Left cardiac atrium (tissue), 4 donors: ENCODE measurements at places on chromosomes 2 and 18. TPM values are rescaled to one million over a fixed set of nuclear protein-coding genes. Genes with fewer than 3 reads are reported as not detected.

GRCh38 chr2:72745679-72746368 is 80.0 kb downstream of the EXOC6B start:
- DNase-seq = no peak

GRCh38 chr2:37287966-37288365 is 36.7 kb downstream of the PRKD3 start:
- no peak for DNase-seq

DNA sequence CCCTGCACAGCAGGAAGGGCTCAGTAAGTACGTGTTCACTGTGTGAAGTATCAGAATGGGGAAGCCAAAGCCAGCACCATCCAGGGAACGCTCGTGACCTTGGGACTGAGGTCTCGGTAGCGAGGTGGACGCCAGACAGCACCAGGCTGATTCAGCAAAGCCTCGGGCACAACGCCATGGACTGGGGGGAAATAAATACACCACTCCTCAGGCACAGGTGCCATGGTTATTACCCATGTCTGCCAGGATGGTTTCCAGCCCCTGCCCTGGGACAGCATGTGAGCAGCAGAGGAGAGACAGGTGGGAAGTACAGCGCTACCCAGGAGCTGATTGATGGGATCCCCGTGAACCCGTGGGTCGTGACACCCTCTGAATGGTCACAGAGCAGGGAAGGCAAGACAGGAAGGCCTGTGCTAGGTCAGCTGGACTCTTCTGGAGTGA is 53.0 kb downstream of the REEP1 start:
- DNase-seq = peak; percentile 67

GRCh38 chr2:24915796-24916195 is 4.2 kb downstream of the ADCY3 start:
- DNase-seq = no peak

DNA sequence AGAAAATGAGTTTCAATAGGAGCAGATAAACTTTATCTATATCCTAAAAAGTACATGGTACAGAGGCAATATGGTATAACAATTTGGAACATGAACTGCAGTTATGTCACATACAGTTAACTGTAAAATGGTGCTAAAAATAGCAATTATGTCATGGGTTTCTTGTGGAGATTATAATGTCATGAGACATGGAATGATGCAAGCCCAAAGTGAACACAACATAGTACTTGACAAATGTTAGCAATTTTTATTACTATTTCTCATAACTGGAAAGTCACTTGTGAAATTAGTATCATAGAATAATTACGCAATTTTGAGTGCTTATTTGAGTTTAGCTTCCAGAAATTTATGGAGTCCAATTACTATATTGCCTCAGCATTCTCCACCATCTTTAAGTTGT is 1263.4 kb downstream of the DSC3 start:
- no peak for DNase-seq

GRCh38 chr2:118148133-118148532 is 59.9 kb downstream of the INSIG2 start:
- DNase-seq = no peak

- no peak for DNase-seq
Observed at GRCh38 chr2:142222715-142223114, 91.9 kb upstream of the LRP1B start.

- DNase-seq = peak; percentile 81
Observed at GRCh38 chr18:13221869-13222855, 3.6 kb downstream of the LDLRAD4 start.

DNA sequence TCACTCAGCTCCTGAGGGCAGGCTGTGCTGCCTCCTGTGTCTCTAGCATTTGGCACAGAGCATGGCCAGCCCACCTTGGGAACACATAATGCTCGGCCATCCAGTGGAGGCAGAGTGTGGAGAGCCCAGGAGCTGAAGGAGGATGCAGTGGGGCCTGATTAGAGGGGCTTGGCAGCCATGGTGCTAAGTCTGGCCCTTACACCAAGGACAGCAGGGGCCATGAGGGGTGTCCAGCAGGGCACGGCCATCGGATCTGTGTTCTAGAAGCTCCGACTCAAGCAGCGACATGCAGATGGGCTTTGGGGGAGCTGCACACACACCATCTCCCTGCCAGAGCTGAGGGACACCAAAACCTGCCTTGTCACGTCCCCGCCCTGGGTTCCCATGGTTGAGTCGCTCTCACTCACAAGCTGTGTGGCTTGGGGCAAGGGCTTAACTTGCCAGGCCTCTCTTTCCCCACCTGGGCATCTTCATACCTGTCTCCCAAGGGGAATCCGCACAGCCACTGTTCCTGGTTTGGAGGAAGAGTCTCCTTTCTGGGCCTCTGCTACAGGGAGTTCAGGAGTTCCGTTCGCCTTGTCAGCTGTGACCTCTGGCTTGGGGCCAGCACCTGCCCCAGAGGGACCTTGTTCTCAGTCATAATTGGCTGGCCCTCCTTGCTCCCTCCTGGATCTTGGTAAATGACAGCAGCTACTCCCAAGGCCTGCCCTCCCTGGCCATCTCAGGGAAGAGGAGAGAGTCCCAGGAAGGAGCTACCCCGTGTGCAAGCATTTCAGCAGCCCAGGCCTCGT is 1.3 kb upstream of the TOGARAM2 start:
- no peak for DNase-seq

- DNase-seq = no peak
Observed at GRCh38 chr18:74316257-74317170, 875 bp downstream of the C18orf63 start.

Gene SCYGR4
- not detected for total RNA-seq

Gene LBH
- total RNA-seq = 14.6 TPM

Gene INPP5D
- 9.3 TPM for total RNA-seq

Gene FN1
- total RNA-seq = 775 TPM
